Stimulated activated CD4-positive, alpha-beta T cell treated with anti-CD3 and anti-CD28 coated beads, Interleukin-2, amount 100 ng/mL, for 24 hours (primary cell): ENCODE measurements at places on chromosomes 2 and 18.

GRCh38 chr2:218265626-218266025 is 4.3 kb downstream of the AAMP start:
- no peak for DNase-seq

- DNase-seq = no peak
Observed at GRCh38 chr2:196957881-196958525, 31.5 kb upstream of the PGAP1 start.

DNA sequence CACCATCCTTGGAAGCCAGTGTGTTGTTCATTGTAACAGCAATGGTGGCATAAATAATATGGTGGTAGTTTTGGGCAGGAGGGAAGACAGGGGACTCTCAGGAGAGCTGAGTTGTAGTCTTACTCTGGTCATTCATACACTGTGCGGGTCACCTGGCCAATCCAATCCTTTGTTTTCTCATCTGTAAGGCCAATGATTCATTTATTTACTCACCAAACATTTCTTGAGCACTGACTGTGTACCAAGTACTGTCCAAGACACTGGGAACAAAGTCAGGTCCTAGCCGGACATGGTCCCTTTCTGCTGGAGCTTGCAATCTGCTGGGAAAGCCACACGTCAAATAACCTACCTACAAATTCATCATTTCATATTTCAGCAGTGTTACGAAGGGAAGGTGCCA is 302.7 kb downstream of the CYP26B1 start:
- no peak for DNase-seq

GRCh38 chr18:49628881-49629795 is 67.3 kb downstream of the LIPG start:
- no peak for DNase-seq

DNA sequence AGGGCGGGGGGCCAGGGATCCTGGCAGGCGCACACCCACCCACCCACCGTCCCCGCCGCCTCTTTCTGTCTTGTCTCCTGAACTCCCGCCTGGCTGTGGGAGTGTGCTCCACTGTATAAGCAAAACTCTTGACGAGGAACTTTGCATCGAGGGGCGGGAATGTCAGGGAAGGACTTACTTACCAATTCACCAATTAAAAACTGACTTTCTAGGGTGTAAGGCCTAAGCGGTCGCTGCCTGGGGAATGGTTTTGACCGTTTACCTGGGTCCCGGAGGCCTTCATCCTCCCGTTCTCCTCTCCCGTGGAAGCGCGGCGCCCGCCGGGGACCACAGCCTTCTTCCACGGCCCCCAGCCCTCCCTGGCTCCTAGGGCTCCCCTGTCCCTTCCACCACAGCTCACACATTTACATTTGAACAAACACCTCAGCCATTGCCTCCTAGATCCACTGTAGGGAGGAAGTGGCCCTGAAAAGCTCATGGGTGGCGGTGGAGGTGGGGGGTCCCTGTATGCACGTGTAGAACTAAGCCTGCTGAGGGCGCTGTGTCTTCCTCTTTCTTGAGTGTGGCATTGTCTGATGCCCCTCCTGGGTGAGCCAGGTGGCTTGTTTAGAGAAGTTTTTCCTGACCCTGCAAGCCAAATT is 8.9 kb downstream of the ASIC4 start:
- no peak for DNase-seq
